ENCODE measurements at places on chromosomes 1 and 21.

DNA sequence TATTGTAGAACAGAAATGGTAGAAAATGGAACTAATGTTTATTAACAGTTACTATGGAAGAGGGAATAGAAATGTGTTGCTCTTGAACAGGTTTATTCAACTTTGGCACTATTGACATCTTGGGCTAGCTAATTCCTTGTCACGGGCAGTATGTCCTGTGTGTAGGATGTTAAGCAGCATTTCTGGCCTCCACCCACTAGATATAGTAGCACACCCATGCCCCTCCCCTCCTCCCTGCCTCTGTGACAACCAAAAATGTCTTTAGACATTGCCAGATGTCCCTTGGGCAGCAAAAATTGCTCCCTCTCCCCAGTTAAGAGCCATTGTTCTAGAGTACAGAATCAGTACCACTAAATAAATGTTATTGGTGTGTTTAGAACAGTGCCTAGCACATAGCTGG lies 91.4 kb upstream of the TPTE start:
- no peak for DNase-seq

DNA sequence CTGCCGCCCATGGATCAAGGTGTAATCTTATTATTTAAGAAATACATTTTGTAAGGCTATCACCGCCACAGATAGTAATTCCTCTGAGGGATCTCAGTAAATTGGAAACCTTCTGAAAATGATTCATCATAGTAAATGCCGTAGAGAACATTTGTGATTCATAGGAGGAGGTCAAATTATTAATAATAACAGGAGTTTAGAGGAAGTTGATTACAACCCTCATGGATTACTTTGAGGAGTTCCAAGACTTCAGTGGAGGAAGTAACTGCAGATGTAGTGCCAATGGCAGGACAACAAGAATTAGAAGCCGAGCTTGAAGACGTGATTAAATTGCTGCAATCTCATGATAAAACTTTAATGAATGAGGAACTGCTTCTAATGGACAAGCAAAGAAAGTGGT lies 280.1 kb downstream of the PTPRC start:
- no peak for DNase-seq

DNA sequence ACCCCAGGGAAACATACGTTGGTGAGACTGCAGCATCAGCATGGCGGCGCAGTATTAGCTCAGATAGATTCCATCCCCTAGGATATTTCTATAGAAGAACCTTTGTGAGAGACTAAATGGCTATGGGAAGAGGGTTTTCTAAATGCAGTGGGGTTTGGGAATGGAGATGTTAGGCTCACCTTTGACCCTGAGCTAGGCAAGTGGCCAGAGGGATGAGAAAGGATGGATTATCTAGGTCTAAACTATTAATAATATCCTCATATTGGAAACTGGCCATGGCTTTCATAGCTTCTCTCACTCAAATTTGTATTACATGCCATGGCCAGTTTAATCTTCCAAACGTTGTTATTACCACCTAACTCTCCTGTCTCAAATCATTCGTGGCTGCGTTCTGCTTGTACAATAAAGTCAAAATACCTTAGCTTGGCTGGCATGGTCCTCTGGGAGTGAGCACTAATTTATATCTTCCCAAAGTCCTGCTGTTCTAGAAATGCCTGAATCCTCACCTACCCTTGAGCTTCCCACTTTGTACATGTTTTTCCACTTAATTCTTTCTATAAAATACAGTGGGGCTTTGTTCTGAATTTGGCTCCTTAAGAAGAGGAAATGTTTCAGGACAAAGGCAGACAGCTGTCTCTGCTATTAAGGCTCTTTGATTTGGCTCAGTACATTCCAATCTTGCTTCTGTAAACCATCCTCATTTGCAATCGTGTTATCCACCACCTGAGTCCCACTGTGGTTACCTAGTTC lies 31.0 kb upstream of the COG2 start:
- no peak for DNase-seq

GRCh38 chr1:247387096-247387495 lies 28.9 kb upstream of the NLRP3 start:
- DNase-seq = no peak

DNA sequence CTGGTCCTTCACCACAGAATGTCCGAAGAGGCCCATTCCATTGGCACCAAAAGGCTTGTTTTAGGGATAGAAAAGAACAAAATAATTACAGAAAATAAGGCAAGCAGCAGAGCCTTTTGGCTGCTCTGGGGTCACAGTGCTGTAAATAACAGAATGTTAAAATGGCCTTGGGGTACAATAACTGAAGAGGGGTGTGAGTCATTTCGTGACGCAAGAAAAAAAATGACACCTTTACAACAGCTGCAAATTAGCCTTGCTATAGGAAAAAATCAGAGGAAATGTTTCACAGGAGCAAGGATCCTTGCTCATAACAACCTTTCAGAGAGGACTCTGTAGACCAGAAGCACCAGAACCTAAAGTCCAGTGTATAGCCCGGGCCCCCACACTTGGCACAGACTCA lies 483.4 kb downstream of the OMA1 start:
- DNase-seq = no peak

All from activated CD8-positive, alpha-beta memory T cell treated with anti-CD3 and anti-CD28 coated beads for 1 hour (primary cell).